ENCODE measurements at places on chromosomes 7 and 10.

DNA sequence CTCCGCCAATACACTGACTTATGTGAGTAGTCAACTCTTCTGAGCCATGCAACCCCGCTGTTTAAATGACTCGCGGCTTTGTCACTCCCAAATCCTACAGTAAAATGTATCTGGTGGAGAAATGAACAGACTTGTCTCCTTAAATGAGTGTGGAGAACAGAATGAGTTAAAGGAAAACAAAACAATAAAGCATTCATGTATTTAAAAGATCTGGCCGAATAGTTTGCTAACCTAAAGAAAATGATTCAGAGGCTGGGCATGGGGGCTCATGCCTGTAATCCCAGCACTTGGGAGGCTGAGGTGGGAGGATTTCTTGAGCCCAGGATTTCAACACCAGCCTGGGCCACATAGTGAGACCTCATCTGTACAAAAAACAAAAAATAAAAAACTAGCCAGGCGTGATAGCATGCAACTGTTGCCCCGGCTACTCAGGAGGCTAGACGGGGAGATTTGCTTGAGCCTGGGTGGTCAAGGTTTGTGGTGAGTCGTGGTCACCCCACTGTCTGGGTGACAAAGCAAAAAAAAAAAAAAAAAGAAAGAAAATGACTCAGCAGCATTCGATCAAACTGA, 86.5 kb upstream of the PFKP start:
- no peak for DNase-seq

DNA sequence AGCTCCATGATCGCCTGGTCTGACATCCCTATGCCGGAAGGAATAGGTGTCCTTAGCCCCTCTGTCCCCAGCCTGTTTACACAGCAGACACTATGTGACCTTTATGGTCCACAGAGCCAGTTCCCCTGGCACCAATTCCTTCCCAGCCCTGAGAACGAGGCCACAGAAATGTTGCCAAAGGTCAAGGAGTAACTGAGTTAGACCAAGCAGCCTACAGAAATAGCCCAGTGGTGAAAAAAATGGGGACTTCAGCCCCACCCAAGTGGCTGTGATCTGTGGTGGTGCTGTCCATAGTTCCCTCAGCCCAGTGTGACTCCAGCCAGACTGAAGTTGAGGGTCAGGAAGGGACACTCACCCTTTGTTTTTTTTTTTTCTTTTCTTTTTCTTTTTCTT, 2.5 kb downstream of the PGAM2 start:
- DNase-seq, result no peak

GRCh38 chr7:28738412-28738811, 219.7 kb downstream of the TRIL start:
- no peak for DNase-seq

- DNase-seq, result no peak
Observed at GRCh38 chr7:92717623-92717992, 118.8 kb downstream of the CDK6 start.

DNA sequence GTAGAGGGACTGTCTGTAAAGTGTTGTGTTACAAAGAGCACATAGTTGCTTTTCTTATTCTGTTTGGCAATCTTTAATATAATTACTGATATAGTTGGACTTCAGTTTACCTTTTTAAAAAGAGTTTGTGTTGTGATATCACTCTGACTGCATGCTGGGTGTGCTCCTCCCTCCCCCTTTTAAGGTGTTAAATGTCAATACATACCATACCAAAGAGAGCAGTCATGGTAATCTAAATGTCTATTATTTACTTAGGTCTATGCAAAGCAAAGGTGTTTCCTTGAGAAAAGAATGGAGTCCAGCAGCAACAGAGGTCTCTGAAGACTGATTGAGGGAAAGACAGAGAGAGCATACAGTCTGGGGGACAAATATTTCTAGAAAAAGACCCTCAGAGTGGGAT, 275.1 kb upstream of the NRP1 start:
- no peak for DNase-seq

- DNase-seq, result no peak
Observed at GRCh38 chr10:109504401-109504800, 418.9 kb downstream of the XPNPEP1 start.

GRCh38 chr10:71059054-71059818, 153.1 kb upstream of the UNC5B start:
- DNase-seq, result no peak

GRCh38 chr10:42990721-42991441, 86.0 kb upstream of the RET start:
- no peak for DNase-seq

DNA sequence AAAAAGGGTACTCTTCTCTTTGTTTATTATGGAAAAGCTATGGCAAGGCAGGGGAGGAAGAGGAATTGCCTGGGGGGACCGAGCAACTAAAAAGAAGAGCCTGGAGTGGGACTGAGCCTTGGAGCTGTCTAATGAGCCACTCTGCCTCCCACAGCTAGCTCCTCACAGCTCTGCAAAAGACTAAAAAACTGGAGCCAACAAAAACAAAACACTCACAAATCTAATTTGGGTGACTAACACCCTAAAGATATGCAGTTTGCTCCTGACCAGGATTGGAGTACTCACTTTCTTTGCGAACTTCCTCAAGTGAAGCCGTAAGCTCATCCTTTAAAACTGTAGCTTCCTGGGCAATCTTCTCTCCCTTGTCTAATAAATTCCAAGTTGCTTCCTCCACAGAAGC, 89.4 kb downstream of the CTNNA3 start:
- DNase-seq, result no peak

GRCh38 chr10:3104251-3104918, 37.0 kb downstream of the PFKP start:
- no peak for DNase-seq

GRCh38 chr10:19111501-19112267, 63.1 kb downstream of the MALRD1 start:
- DNase-seq, result no peak

DNA sequence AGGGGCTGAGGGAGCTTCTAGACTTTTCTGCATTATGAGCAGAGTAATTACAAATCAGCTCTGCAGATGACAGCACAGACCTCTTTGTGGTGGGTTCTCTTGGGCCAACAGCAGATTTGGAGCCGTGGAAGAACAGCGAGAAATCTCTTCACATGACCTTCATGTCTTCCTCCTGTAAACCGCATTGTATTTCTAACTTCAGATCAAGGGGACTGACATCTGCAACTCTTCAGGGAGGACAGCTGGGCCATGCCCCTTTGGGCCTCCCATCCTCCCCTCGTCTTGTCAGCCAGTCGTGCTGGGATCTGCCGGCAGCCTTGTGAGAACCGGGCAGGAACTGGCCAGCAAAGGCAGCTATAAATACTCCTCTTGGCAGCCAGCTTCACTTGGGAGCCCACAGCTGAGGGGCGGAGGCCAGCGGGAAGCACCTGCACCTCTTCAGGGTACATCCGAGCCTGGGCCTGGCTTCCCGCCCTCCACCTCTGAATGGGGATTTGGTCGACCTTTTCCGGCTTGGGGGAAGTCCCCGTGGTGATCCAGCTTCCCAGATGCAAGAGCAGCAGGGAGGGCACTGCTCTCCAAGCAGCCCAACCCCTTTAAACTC, 54.7 kb downstream of the STEAP1B start:
- DNase-seq, result no peak

GRCh38 chr10:35564341-35564968, 40.7 kb upstream of the GJD4 start:
- no peak for DNase-seq

GRCh38 chr7:27262121-27262520, 19.5 kb downstream of the EVX1 start:
- DNase-seq, result no peak

- no peak for DNase-seq
Observed at GRCh38 chr7:141416650-141417270, 134.4 kb upstream of the AGK start.

DNA sequence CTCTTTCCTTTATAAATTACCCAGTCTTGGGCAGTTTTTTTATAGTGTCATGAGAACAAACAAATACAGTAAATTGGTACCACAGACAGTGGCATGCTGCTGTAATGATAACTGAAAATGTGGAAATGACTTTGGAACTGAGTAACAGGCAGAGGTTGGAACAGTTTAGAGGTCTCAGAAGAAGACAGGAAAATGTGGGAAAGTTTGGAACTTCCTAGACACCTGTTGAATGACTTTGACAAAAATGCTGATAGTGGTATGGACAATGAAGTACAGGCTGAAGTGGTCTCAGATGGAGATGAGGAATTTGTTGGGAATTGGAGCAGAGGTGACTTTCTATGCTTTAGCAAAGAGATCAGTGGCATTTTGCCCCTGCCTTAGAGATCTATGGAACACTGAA, 1128.4 kb upstream of the POT1 start:
- DNase-seq, result no peak

DNA sequence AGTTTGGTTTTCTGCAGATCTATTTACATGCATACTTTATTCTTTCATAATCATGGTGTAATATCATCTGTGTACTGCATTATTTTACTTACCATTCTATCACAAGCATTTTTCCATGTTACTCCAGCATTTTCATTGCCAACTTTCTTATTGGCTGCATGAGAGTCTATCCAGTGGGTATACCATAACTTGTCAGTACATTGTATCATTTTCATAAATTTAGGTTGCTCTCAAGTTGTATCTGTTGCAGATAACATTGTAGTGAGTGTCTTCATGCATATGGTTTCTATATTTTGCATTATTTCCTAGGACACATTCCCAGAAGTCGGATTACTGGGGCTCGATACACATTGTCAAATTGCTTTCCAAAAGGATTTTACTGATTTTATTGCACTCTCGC, 87.2 kb upstream of the INSYN2A start:
- DNase-seq, result no peak

DNA sequence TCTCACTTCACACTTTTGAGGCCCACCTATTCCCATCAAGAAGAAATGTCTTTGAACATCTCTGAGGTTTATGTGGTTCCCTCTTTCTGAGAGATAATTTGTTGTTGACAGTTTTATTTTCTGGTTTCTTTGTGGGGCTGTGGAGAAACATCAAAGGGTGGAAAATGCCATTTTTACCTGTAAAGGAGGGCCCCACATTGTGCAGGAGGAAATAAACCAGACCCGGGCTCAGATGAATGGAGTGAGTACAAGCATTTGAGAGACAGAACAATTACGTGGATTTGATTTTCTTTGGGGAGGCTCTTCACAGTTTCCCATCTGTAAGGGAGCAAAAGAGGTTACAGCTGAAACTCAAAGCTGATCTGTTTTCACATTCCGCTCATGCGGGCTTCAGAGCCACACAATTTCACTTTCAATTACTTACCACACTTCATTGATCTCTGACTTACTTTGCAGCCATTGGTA, 29.8 kb downstream of the ITPRIP start:
- no peak for DNase-seq

DNA sequence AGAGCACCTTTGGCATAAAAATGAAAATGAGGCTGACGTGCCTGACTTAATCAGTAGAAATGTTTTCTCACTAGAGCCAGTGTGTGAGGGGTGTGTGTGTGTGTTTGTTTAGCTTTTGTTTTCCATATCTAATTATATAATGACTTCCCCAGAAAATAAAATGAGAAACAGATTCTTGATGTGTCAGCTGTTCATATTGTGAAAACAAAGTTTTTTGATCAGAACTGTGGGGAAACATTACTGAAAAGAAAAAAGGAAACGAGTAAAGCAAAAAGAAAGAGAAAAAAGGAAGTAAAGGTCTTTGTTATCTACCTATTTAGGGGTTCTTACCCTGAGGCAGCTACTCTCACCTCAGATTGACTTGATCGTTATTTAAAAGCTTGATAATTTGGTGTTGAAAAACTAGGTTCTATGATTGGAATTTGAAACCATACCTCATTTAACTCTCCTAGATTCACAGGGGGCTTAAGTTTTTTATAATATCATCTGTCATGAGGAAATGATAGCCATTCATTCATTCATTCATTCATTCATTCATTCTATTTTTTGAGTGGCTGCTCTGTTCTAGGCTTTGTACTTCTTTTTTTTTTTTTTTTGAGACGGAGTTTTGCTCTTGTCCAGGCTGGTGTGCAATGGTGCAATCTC, 58.0 kb downstream of the CREM start:
- DNase-seq, result no peak

DNA sequence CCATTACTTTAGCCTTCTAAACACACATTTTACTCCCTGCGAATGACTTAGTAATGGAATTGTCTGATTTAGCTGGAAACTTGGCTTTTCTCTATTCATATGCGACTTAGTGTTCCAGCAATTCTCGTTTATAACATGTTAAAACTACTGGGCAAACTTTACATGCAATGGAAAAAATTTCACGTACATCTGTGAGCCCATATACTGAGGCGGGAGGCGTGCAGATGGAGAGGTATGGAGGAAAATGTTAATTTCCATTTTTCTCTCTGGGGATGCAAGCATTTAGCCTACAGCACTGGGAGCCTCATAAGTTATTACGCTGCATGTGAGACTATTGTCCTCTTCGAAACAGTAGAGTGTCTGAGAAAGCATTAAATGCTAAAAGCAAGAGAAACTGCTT, 591.5 kb upstream of the ANKRD30A start:
- no peak for DNase-seq

DNA sequence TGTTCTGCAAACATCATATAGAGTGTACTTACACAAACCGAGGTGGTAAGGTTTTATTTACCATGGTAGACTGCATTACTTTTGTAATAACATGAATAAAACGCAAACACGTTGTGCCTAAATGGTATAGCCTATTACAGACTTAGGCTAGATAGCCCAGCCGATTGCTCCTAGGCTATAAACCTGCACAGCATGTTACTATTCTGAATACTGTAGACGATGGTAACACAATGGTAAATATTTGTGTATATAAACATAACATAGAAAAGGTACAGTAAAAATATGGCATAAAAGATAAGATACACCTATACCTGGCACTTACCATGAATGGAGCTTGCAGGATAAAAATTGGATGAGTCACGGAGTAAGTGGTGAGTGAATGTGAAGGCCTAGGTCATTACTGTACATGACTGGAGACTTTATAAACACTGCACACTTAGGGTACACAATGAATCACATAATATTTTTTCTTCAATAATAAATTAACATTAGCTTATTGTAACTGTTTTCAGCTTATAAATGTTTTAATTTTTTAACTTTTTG, 16.3 kb downstream of the AKR1D1 start:
- DNase-seq, result no peak

DNA sequence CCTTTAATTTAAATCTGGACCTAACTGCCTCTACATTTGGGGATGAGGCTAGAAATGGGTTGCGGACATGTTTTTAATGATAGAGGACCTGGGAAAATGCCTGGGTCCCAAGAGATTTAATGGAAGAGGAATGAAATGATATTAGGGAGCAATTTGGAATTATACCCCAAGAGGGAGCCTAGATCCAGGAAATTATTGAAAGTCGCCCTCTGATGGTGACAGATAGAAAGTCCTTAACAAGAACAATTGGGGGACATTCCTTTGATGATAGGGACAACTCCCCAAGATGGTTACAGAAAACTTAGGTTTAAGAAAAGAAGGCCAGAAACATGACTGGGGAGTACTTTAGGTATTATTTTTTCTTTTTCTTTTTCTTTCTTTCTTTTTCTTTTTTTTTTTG, 9.5 kb upstream of the TSGA13 start:
- no peak for DNase-seq

GRCh38 chr7:81361769-81362312, 408.0 kb downstream of the HGF start:
- DNase-seq, result no peak

DNA sequence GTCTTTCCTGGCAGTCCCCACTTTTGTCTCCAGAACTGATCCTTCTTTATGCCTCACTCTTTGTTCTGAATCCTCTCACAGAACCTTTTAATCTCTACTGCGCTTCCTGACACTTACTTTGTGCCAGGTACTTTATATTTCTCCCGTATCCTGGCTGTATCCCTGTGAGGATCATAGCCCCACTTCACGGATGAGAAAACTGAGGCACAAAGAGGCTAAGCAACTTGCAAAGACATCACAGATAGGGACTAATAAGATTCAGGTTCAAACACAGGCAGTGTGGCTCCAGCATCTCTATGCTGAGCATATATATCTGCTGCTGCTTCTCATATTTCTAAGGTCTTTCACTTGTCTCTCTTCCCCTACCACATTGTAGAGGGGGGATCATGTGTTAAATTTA, 116.7 kb downstream of the CHN2 start:
- DNase-seq, result no peak
